ENCODE measurements at places on chromosomes 12 and 14.

GRCh38 chr12:43921666-43922337 lies 85.9 kb downstream of the TMEM117 start:
- DNase-seq: no peak

DNA sequence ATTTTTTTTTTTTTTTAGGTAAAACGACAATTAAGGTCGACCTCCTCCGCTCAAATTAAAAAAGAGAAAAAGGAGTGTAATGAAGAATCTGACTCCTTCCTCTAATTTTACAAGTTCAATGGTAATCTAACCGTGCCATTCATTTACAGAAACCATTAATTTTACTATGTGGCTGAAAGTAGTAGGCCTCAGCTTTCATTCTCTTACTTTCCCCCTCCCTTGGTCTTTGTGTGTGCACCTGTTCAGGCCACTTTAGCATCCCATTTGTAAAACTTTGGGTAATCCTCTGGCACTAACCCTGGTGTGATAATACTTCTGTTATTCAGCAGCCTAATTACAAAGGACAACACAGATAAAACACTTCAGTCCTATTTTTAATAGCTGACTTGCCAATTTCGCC lies 128.1 kb downstream of the ASCL1 start:
- no peak for DNase-seq

DNA sequence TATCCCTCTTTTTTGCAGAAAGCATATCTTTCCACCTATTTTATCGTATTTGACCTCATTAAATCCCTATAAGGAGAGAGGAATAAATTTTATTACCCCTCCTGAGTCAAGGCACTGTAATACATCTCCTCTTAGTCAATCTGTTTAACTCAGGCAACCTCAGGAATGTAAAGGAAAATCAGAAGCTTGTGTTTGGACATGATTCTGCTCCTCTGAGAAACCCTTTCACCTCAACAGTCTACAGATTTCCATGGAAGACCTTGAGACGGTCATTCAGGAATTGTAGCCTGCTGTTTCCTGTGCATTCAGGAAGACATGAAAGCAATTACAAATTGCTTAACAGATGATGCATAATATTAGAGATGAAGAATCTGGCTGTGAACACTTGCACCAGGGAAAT lies 360.8 kb downstream of the PAWR start:
- DNase-seq: no peak

GRCh38 chr14:99194736-99195135 lies 77.3 kb downstream of the BCL11B start:
- no peak for DNase-seq

DNA sequence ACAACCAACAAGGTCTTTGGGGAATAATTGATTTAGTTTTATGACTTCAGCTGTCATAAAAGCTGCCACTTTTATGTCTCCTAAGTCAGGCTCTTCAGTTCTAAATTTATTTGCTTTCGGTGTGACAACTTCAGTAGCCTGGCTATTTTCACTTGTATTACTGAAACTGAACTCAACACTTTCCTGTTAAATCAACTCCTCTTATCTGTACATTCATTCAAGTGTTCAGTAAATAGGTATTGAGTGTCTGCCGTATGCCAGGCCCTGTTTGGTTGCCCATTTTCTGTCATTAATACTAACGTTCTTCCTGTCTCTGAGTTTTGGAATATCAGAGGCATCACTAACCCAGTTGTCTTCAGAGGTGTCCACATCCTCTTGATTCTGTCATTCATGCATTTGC lies 7.5 kb downstream of the UTP20 start:
- no peak for DNase-seq

DNA sequence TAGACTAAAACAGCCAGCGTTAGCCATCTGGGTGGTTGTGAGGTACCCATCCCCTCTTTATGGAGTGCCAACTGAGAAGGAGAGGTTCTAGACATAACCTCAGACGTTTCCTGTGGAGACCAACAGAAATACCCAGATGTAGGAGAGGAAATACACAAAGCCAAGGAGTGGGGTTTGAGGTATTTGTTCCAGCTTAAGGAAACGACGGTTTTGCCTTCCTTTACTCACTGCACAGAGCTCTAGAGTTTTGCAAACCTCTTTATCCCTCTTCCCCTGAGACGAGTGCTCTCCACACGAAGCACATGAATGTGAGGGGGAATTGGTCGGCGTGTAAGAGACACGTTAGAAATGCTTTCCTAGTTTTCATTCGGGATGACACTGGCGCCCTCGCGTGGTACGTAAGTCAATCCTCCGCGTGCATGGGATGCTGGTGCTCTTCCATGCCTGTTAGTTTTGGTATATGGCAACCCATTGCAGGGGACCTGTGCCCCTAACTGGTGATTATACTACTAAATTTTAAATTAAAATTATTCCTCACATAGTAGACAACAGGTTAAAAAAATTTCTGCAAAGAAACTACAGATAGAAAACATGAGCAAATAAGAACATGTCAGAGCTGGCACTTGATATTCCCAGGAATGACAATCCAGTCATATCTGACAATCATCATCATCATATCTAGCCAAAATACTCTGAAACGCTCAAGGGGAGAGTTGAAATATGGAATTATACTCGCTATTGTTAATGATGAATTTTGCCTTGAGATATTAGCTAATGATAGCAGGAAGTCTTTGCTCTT lies 121.7 kb downstream of the PPM1H start:
- no peak for DNase-seq

DNA sequence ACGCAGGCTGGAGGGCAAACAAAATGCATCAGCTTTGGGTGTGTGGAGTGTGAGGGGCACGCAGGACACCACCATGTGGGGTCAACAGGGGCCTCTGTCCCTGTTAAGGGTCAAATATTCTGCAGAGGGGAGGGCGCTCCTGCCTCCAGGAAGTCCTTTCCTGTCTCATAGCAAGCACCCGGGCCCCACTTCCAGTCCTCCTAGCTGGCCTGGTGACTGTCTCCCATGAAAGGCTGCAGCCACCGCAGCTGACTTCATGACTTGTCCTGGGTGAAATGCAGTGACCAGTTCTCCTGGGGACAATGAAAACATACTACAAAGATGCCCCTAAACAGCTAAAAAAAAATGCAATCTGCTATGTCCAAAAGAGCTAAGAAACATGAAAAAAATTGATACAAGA lies 53.6 kb downstream of the LGMN start:
- DNase-seq: no peak

GRCh38 chr12:22991250-22991844 lies 366.4 kb downstream of the ETNK1 start:
- no peak for DNase-seq

- no peak for DNase-seq
Measured at GRCh38 chr12:45666816-45667215, 62.7 kb upstream of the ARID2 start.

- no peak for DNase-seq
Measured at GRCh38 chr14:68316078-68316868, 476.6 kb downstream of the ZFP36L1 start.

DNA sequence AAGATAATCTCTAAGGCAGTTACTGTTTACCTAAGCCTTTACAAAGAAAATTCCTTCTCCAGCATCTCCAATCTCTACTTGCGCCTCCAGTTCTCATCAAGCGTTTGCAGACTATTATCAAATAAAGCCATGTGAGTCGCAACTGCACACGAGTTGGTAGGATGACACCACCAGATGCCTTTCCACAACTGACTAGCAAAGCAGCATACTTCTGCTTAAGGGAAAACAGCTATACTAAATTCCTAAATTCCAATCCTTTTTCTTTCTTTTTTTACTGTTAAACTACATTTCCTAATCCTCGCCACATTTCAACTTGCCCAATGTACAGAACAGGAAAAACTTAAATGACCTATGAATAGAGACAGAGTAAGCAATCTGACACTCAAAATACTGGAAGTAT lies 166.7 kb downstream of the ITPR2 start:
- DNase-seq: no peak

DNA sequence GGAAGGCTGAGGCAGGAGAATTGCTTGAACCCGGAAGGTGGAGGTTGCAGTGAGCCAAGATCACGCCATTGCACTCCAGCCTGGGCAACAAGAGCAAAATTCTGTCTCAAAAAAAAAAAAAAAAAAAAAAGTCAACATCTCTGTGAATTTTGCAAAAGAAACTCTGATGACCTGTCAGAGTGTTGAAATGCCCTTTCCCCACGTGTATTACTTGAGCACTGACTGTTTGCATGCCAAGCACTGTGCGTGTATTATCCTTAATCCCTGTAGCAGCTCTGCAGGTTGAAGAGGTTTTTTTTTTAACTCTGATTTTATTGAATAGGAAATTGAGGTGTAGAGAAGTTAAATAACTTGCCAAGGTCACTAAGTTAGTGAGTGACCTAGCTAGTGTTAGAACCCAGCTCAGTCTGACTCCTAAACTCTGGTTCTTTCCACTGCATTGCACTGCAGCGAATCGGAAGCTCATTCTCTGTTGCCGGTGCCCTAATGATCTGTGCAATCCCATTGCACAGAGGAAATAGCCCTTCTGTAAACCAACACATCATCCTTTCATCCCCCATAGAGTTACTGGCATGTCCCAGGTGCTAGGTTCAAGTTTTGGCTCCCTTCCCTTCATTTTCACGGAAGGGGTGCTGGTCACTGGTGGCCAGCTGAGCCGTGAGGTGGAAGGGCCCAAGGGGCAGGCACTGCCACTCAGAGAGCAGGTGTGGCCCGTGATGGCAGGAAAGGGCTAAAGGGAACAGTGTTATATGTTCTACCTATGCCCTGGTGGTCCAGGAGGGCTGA lies 122.3 kb downstream of the EML1 start:
- DNase-seq: no peak

- DNase-seq: no peak
Measured at GRCh38 chr12:25924491-25925001, 33.9 kb upstream of the RASSF8 start.

DNA sequence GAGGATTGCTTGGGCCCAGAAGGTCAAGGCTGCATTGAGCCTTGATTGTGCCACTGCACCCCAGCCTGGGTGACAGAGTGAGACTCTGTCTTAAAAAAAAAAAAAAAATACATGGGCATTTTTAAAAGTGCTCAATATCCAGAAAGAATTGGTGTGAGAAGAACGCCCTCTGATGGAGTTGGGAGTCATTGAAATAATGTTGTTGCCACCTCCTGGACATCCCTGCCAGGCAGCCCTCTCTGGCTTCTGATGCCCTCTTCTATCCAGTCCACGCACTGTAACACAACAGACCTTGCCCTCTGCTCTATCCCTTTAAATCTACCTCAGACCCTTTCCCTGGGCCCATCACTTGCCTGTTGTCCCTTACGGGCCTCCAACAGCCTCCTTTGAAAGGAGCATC lies 4.9 kb downstream of the PTGDR start:
- no peak for DNase-seq

DNA sequence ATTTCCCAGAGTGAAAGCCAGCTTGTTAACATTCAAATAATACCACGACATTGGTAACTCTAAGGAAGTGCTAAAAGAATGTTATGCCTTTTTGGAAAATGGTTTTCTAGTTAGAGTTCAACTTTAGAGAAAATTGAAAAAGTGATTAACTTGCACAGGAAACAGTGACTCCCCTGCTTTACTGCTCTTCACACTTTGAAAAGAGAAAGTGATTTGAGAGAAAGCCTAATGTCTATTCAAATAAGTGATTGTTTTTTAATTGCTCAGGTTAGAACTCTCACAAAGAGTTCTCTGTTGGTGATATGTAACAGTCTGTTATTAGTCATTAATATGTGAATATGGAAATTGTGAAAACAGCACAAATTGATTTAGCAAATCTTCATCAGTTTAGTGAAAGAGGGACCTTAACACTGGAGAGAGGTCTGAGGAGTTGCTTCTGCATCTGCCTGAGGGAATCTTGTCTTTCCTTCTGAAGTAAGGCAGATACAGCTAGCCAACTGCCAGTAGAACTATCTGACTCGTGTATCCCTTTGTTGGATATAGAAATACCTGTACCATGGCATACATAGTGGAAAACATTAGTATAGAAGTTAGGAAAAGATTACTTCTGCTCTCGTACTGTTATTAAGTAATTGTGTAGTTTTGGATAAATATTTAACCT lies 25.5 kb downstream of the ATF7IP start:
- no peak for DNase-seq

- DNase-seq: no peak
Measured at GRCh38 chr14:92728759-92729364, 19.6 kb downstream of the LGMN start.

GRCh38 chr12:22631863-22632463 lies 7.0 kb downstream of the ETNK1 start:
- DNase-seq: no peak

DNA sequence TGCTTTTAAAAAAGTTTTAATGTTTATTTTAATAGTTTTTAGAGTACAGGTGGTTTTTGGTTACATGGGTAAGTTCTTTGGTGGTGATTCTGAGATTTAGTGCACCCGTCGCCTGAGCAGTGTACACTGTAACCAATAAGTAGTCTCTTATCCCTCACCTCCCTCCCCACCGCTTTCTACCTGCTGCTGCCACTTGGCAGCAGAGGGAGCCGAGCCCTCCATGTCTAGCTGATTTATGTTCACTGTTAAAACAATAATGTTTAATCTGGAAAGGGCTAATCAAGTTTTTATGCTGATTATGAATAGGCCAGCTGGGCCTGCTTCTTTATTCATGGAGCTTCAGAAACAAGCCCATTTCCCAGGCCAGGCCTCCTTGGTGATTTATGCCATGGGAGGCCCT lies 73.1 kb downstream of the ADCK1 start:
- DNase-seq: no peak

- DNase-seq: no peak
Measured at GRCh38 chr12:45214749-45215418, 1.0 kb upstream of the ANO6 start.

DNA sequence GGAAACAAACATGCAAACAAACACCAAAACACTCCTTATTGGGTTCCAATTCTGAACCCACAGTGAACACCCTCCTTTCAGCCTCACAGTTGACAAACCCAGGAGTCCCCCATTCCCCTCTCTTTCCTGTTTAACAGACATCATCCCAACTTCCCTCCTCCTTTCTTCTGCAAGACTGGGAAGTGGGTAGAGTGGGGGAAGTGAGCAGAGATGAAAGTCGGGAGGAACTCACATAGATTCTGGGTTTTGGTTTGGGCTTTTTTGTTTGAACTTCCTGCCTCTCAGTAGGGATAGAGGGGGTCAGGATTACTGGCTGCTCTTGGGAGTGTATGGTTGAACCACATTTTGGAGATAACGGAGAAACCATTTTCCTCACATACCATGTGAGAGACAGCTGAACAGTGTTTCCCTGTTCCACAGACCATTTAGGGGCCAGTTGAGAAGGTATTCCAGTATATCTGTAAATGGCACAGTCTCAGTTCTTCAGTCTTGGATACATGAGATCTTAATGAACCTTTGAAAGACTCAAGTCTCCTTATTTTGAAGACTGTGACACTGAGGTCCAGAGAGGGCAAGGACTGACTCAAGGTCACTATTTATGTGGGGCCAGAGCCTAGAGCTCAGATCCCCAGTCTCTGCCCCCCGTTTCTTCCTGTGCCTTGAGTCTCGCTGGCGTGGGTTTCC lies 3.9 kb upstream of the GPR84 start:
- no peak for DNase-seq

- DNase-seq: no peak
Measured at GRCh38 chr12:101697930-101698799, 725 bp downstream of the CHPT1 start.
